Coronary artery (tissue), 2 donors: ENCODE measurements at places on chromosomes 6 and 20.

DNA sequence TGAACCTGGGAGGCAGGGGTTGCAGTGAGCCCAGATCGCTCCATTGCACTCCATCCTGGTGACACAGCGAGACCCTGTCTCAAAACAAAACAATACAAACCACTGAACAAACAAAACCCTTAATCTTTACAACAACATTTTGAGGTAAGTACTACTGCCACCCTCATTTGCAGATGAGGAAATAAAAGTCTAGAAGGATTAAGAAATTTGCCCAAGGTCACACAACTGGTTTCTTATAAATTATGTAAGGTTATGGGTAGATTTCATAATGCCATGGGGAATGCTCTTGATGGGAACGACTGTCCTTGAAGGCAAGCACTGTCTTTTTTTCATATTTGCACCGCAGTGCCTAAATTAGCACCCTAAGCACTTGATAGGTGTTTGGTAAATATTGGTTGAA lies 13.8 kb upstream of the B4GALT5 start:
- no peak for DNase-seq

DNA sequence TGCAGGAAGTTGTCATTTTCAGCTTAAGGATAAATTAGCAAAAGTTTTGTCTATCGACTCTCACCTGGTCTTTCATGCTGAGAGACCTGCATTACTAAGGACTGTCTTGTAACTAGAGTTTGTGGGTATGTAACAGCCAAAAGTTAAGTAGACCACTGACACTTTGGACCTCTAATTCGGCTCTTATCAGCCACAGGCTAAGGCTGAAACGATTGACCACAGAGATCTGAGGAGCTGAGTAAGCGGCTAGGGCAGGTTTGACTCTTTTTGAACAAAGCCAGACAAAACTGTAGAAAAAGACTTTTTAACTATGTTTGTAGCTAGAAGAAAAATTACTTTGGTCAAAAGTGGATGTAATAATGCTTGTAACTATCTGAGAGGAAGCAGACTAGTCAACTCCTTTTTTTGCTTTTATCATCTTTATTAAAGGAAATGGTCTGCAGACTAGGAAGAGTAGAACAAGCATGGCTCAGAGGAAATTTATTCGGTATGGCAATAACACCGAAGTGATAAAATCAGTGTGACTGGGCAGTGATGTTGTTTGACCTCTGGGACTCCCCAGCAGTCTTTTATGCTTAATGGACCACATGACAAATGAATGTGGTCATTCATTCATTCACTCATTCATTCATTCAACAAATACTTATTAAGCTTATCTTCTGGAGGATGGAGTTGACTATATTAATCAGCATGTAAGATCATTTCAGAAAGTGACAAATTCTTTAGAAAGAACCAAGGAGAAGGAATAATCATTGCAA lies 725.0 kb upstream of the HS3ST5 start:
- no peak for DNase-seq

- no peak for DNase-seq
Observed at GRCh38 chr6:33197431-33198048, 2.9 kb downstream of the RXRB start.

- no peak for DNase-seq
Observed at GRCh38 chr6:117025310-117025709, 148.3 kb downstream of the RFX6 start.

- no peak for DNase-seq
Observed at GRCh38 chr6:145904868-145905267, 59.3 kb downstream of the SHPRH start.

DNA sequence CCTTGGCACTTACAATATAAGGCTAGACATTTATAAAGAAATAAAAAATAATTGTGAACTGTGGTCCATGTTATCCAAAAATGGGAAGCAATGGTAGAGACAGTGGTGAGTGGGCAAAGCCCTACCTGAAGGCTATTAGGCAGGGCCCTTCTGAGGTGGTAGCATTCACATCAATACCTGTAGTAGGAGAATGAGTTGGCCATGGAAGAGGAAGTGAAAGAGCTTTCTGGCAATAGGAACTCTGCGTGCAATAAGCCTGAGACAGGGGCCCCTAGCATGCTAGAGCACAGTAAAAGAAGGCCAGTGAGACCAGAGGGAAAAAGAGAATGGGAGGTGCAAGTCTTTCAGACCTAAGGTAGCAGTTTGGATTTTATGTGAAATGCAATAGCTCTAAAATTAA lies 754.5 kb downstream of the PTPRT start:
- DNase-seq, result no peak

DNA sequence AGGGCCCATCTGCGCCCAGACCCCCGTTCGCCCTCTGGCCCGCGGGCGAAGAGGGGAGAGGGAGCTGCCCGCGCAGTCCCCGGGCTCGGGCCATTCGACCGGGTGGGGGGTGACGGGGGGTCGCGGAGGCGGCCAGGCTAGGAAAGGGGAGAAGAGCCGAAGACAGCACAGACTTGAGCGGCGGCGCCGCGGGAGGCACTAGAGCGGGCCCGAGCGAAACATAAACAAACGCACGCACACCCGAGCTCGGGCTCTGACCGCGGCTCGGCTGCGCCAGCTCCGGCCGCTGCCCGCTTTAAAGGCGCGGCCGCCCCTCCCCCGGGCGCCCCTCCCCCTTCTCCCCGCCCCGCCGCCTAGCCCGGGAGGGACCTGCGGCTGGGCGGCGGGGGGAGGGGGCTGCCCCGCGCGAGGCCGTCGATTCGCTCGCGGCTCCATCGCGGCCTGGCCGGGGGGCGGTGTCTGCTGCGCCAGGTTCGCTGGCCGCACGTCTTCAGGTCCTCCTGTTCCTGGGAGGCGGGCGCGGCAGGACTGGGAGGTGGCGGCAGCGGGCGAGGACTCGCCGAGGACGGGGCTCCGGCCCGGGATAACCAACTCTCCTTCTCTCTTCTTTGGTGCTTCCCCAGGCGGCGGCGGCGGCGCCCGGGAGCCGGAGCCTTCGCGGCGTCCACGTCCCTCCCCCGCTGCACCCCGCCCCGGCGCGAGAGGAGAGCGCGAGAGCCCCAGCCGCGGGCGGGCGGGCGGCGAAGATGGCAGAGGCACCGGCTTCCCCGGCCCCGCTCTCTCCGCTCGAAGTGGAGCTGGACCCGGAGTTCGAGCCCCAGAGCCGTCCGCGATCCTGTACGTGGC lies at the start of gene FOXO3:
Gene FOXO3, plus strand, starts transcription at position 455 of the 846 bp plus-strand sequence. Its CDS starts 292 bp downstream, at position 747.
- peak; percentile 97 for DNase-seq

- DNase-seq, result no peak
Observed at GRCh38 chr20:40675599-40676221, 13.3 kb downstream of the MAFB start.

- no peak for DNase-seq
Observed at GRCh38 chr6:74871757-74872156, 334.1 kb downstream of the COL12A1 start.

- no peak for DNase-seq
Observed at GRCh38 chr20:38737887-38738286, 10.4 kb upstream of the ACTR5 start.

DNA sequence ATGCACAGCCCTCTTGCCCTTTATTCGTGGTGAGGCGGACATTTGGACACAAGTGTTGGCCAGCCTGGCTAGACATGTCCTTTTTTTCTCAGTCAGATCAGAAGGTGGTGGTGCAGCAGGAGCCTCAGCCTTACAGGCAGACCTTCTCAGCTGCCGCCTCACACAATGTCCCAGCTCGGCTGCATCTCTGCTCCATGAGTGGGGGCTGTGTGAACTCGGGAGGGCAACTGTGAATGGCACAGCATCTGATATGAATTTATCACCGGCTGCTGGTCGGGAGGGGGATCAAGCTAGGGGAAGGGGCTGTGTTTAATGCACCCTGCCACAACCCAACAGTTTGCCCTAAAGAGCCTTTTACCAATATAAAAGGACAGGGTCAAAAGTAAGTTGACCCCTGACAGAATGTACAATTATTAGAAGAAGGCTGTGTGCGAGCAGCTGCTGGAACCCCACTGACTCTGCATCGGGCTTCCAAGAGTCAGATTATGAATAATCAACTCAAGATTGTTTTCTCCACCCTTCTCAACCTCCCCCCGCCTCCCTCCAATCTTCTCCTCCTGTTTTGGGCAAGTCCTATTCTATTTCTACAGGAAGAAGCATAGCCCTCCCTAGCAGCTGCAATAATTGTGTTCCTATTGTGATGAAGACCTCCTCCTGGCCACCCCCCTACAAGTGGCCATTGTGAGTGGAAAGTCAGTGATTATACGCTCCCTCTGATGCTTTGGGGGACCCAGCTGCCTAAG lies 245.2 kb downstream of the PKHD1 start:
- DNase-seq, result no peak

- DNase-seq, result no peak
Observed at GRCh38 chr20:13581451-13581850, 57.3 kb downstream of the TASP1 start.

- no peak for DNase-seq
Observed at GRCh38 chr6:87514831-87515230, 42.1 kb downstream of the SLC35A1 start.

GRCh38 chr6:46104209-46104608 lies 25.6 kb upstream of the ENPP4 start:
- DNase-seq, result no peak

- DNase-seq, result no peak
Observed at GRCh38 chr20:23614163-23614562, 8.4 kb upstream of the CST9 start.

DNA sequence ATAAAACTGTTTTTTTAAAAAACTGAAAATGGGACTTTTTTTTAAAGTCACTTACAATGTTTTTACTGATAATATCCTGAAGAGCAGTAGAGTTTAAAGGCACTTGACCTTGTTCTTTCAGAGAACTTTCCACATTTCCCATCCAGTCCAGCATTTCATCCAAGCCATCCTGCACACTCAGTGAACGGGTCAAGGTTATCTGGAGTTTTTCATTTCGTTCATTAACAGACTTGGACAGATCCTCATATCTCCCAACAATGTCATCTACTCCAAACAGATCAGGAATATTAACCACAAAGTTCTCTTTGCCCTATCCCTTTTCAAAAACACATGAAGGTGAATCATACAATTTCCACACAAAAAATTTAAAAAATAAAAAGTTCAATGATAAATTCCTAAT lies 69.1 kb downstream of the DST start:
- DNase-seq, result no peak

DNA sequence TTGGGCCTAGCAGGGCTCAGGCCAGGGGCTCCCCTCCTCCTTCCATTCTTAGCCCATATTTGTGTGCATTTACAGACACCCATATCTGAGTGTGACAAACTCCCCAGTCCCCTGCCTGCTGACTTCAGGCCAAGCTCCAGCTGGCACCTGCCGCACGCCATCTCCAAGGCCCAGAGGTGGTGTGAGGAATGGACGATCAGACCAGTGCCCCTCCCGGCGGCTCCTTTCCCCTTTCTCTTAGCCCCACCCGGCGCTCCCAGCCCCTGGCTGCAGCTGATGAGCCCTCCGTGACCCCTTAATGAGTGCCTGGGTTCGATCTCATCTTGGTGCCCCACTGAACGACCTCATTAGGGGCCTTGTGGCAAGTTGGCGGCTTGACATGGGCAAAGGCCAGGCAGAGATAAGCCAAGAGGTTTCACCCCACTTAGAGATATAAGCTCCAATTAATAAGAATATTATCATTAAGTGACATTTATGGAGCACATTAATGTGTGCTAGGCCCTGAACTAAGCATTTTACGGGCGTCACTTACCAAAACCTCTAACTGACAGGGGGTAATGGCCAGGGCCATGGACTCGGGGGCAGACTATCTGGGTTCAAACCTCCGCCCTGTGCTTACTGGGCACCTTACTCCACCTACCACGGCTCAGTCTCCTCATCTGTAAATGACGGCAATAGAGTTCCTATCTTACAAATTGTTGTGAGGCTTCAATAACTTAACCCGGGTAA lies 17.5 kb downstream of the ADA start:
- DNase-seq, result no peak

DNA sequence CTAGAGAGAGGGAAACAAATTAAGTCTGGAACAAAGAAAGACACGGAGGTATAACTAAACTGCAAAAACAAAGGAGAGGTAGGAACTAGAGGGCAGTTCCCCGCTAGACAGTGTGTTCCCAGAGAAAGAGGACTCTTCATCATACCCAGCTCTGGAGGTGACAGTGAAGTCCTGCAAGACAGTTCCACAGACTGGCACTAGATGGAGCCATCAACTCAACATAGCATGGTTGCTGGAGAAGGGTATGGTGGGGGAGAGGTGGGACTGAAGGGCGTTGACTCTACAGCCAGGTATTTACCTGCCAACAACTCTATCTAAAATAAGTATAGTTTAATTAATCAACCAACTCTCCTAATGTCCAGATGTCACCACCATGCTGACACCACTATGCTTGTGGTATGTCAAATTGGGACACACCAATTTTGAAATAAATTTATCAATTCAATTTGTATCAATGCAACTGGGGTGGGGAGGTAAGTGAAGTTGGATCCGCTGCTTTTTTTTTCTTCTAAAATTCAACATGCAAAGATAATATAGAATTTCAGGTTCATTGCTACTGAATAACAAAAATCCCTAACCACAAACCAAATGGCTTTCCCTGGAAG lies 9.7 kb downstream of the BACH2 start:
- no peak for DNase-seq

GRCh38 chr6:31158863-31159855 lies 770 bp downstream of the TCF19 start:
- no peak for DNase-seq

GRCh38 chr6:21115111-21115510 lies 478.4 kb upstream of the SOX4 start:
- DNase-seq, result no peak

DNA sequence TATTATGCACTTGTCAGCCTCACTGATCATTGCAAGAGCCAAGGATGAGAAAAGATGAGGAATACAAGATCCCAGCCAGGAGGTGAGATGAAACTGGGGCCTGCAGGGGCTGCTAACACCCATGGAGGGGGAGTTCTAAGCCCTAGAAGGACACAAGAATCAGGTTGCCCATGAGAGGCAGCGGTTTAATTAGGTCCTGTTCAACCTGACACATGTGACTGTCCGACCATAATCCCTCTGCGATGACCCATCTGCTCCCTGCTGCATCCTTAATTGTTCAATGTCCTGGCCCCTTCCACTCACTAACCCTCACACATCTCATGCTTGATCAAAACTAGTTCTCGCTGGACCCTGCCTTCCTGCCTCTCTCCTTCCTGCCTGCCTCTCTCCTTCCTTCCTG lies 52.2 kb upstream of the NNAT start:
- DNase-seq, result no peak

- DNase-seq, result no peak
Observed at GRCh38 chr6:168307695-168308021, 11.9 kb downstream of the DACT2 start.

DNA sequence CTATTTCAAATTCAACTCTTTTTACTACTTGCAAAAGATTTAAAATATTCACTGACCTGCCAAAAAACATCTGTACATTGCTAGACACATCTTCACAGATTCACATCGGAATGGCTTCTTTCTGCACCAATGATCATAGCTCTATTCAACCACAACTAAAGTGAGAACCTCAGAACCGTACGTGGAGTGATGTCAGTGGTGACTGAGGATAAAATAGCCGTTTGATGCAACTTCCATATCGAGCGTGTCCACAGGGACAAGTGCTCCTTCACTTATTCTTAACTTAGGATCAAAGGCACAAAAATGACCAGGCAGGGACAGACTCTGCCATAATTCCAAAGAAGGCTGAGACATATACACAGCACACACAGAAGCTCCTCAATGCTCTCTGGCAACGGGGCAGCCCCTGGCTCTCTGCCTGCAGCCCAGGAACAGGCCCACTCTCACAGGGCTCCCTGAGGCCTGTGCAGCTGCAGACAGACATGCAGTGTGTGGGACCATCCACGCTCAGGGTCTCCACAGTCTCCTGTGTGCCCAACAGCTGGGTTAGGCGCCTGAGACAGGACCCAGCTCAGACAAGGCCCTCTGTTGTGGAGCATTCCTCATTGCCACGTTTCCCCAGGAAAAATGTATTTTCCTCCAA lies 22.8 kb downstream of the FYN start:
- no peak for DNase-seq
